LHCN-M2 (cell line): ENCODE measurements at places on chromosomes 11 and 22.

DNA sequence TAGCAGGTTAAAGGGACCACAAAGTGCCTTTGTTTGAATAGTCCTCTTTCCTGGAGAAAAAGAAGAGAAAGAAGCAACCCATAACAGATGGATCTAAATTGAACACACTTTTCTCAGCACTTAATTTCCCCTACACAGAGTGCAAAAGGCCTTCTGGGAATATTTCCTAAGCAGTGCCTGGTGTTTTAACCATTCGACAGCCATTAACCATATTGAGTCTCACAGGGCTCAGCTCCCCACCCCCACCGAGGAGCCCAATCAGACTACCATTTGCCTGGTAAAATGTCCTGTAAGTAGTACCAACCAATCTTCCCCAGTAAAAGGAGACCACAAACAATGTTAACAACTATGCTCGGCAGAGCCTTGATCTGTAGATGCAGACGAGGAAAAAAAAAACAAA is 40.7 kb upstream of the SLC6A5 start:
- no peak for DNase-seq

DNA sequence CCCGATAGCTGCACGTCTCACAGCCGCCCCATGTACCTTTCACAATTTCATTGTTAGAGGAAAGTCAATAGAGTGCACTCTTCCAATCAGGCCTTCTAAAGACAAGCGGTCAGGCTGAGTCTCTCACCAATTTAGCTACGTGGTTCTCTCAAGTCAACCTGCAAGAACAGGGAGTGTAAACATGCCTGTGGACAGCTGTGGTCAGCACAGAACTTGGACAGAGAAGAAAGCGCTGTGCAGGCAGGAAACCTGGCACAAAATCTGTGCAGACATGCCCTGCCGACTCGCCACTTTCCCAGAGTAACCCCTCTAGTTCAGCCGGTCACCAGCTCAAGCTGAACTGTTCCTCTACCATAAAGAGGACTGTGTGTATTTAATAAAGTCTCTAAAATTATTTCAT is 39.5 kb downstream of the CHKA start:
- DNase-seq, result no peak

- DNase-seq, result peak; percentile 79
Observed at GRCh38 chr22:31244046-31244942, 32.2 kb downstream of the LIMK2 start.

GRCh38 chr11:31958076-31958735 is 132.7 kb upstream of the RCN1 start:
- DNase-seq, result peak; percentile 11

- DNase-seq, result peak; percentile 29
Observed at GRCh38 chr11:18726040-18726439, at the start of gene IGSF22. IGSF22 (minus strand) TSS chr11:18726188; CDS start chr11:18724236, 1,952 bp downstream.

GRCh38 chr11:110481523-110481922 is 51.8 kb downstream of the FDX1 start:
- DNase-seq, result no peak

DNA sequence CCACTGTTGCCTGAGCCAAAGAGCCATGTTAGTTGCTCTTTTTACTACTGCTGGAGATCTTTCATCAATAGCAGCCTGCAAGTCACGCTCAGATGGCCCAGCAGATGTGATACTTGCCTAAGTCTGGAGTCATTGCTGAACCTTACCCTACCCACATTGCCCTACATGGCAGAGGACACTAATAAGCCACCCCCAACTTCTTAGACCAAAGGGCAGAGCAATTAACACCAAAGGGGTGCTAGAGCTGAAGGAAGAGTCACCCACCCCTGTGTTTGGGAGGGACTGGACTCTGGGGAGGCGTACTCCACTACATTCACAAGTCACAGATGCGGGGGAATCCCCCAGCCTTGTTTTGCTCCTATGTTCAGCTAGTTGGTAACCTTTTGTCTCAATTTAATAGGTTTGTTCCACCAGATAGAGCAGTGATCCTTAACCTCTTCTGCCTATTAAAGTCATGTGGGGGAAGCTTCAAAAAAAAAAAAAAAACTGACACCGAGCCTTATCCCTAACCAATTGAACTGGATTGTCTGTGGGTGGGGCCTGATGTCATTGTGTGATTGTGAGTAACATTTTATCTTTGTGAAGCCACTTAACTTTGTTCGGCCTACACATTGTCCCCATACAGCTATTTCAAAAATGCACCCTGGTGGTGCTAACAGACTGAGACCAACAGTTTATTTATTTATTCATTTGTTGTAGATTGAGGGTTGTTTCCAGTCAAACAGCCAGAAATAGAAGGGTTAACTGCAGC is 13.1 kb downstream of the ADM start:
- no peak for DNase-seq

DNA sequence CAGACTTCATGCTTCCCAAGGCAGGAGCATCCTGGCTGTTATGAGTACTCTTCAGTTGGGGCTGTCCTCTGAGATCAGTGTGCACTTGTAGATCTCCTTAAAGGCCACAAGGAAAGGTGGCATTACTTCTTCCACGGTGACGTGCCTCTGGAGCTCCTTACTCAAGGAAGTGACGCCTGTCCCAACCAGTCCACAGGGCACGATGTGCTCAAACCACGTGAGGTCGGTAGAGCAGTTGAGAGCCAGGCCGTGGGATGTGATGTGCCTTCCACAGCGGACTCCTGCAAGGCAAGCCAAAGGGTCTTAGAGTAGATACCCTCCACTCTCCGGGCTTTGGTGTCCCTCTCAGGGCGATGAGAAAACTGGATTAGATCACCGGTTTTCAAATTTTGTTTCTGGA is 1.4 kb downstream of the LIPT2 start:
- peak; percentile 4 for DNase-seq

DNA sequence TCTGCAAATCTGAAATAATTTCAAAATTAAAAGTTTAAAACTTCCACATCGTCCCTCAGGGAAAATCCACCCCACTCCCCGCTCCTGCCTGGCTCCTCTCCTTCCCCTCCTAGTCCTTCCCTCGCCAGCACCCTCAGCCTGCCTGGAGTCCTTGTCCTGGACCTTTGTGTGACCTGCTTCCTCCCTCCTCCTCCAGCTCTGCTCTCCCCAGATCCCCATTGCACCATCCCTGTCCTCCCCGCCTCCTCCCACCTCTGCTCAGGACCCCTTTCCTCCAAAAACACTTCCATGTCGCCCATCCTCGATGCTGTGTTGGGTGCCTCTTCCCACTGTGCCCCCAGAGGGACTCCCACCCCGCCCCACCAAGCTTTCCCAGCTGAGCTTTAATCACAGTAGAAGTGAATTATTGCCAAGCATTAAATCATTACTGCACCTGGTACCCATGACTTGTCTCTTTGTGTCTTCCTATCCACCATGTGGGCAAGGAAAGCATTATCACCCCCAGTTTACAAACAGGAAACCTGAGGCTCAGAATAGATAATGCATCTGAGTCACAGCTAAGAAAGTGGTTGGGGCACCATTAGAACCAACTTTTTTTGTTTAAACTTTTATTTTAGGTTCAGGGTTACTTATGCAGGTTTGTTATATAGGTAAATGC is 2.4 kb upstream of the ZP1 start:
- DNase-seq, result no peak

DNA sequence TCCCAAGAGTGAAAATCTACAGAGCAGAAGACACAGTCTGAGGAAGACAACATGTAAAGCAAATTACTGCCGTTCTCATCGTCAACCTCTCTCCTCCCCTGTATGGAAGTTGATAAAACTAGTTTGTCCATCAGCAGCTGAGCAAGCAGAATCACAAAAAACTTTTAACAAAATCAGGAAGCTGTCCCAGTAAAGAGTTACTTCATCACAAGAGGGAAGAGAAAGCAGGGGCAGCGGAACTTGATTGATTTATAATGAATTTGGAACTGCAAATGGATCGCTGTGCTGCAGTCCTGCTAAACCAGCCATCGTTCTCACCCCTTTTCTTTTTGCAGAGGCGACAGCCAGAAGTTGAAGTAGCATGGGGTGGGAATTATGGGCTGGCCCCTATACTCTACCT is 13.7 kb upstream of the UCP3 start:
- no peak for DNase-seq

GRCh38 chr22:20591295-20591645 is 83.9 kb downstream of the MED15 start:
- no peak for DNase-seq

DNA sequence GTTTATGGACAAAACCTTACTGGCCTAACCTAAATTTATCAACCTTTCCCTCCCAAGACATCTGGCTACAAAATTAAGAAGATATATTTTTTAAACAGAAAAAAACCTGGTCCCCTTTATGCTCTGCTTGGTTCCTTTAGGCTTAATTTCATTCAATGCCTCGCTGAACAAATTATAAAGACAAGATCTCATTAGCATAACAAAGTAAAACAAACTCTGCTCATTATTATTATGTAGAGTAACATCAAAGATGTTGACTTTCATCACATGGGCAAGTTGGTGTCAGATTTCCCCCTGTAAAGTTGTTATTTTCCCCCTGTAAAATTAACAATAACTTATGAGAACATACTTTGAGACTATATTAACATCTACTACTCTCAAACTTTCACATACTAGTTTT is 11.0 kb downstream of the RRAS2 start:
- no peak for DNase-seq

GRCh38 chr11:94751786-94752185 is 16.4 kb upstream of the AMOTL1 start:
- no peak for DNase-seq

DNA sequence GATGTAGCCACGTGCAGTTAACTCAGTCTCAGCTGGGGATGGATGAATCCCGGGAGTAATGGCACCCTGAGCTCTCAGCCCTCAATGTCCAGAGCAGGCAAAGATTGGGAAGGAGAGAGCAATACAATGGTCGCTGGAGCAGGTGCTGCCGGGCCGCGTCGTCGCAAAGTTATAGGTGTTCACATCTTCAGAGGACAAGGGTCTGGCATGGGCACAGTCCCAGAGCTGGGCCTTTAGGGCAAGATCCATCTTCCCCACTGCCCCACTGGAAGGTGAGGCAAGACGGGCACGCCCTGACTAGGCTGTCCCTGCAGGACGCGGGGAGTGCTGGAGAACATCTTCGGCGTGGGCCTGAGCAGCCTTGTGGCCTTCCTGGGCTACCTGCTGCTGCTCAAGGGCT is 7.6 kb downstream of the PCNX3 start:
- no peak for DNase-seq

DNA sequence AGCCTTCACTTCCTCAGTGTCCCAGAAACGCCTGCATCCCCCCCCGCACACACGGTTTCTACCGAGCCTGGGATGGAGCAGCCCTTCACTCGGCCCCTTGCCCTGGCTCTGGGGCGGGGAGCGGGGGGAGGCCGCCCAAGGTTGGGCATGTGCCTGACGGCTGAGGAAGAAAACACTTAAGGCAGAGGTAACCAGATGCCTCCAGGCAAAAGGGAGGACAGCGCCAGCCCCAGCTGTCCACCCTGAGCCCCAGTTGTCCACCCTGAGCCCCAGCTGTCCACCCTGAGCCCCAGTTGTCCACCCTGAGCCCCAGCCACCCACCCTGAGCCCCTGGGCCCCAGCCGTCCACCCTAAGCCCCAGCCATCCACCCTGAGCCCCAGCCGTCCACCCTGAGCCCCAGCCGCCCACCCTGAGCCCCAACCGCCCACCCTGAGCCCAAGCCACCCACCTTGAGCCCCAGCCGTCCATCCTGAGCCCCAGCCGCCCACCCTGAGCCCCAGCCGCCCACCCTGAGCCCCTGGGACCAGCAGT is 3.8 kb upstream of the TTLL8 start:
- DNase-seq, result no peak

DNA sequence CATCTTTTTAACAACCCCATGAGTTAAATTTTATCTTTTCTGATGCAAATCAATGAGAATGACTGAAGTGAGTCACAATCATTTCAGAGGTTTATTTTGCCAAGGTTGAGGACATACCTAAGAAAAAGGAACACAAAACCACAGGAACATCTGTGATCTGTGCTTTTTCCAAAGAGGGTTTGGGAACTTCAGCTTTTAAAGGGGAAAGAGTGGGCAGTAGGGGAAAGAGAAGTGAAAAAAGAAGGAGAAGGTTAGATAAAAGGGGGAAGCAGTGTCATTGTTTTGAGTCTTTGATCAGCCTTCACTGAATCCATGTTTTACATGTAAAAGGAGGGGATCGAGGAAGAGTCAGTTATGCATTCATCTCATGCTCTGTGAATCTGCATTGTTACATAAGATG is 45.3 kb upstream of the SPON1 start:
- DNase-seq, result no peak

DNA sequence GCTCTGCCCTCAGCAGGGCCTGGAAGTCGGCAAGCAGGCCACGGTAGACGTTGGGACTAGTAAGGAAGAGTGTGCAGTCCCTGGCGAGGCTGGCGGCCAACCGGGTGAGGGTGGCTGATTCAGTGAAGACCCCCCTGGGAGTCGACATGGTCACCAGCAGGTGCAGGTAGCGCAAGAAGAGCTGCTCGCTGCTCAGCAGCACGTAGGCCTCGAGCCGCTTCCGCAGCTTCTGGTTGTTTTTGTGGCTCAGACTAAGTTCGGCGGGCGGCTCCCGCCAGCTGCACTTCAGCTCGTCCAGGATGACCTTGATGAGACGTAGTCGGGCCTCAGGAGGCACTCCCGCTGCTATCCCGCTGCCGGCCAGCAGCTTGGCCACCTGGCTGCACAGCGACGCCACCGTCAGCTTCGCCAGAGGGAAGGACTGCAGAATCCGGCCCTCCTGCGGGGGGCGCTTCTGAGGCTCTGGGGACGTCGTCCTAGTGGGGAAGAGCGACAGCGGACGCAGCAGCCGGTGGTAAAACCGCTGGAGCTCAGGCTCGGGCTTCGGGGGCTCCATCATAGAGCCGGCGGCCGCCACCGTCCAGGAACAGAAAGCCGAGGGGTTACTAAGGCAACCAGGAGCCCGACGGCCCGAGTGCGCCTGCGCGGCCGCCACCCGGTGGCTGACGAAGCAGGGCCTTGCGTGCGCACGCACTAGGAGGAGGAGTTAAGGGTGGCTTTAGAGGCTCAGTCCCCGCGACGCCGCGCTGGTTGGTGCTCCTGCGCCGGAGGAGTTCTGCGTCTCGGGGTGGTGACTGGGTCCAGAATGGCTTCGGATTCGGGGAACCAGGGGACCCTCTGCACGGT is at the start of the genes CCDC87 and CCS:
Gene CCDC87 (minus strand): TSS at position 607 of the 846 bp plus-strand sequence. CDS start 48 bp downstream, at position 559.
Gene CCS (plus strand): TSS at position 729 of the 846 bp plus-strand sequence. CDS start 77 bp downstream, at position 806.
- peak; percentile 90 for DNase-seq

GRCh38 chr11:129728581-129728980 is 87.1 kb upstream of the TMEM45B start:
- no peak for DNase-seq

DNA sequence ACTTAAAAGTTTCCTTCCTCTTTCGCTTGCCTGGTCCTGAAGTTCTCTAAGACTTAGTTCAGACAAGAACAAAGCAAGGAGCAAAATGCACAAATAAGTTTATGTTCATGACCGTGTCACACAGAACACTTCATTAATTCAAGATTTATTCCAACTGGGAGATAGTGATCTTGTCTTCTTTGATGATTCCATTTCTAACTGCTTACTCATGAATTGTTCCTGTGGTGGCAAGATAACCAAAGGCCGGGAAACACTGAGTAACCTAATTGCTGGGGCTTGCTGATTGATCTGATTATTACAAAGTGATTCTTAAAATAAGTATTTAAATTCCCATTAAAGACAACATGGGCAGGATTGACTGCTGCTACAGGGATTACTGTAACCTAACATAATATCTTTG is 1462.9 kb upstream of the RAG2 start:
- no peak for DNase-seq

- peak; percentile 67 for DNase-seq
Observed at GRCh38 chr22:37643225-37643847, 3.9 kb downstream of the SH3BP1 start.
